ENCODE measurements at places on chromosomes 2 and 18. TPM values are rescaled to one million over a fixed set of nuclear protein-coding genes. Genes with fewer than 3 reads are reported as not detected.

Gene DES
- 62.5 TPM for total RNA-seq

Gene FAM237A
- total RNA-seq = not detected

- DNase-seq = no peak
These were observed 59.1 kb upstream of the SLC14A2 start for GRCh38 chr18:45556222-45556621.

GRCh38 chr2:198053148-198053547 lies 248.8 kb downstream of the PLCL1 start:
- no peak for DNase-seq

- DNase-seq = no peak
These were observed 563.1 kb upstream of the PIK3C3 start for GRCh38 chr18:41391616-41392595.

GRCh38 chr2:14143435-14143834 lies 489.1 kb upstream of the LRATD1 start:
- no peak for DNase-seq

- DNase-seq = no peak
These were observed 340.4 kb upstream of the MMADHC start for GRCh38 chr2:149928011-149928410.

Data from mesenteric fat pad (tissue), 1 donor.